ENCODE measurements at places on chromosomes 1 and 21.

GRCh38 chr1:8533124-8533523 lies 215.2 kb downstream of the SLC45A1 start:
- no peak for DNase-seq

DNA sequence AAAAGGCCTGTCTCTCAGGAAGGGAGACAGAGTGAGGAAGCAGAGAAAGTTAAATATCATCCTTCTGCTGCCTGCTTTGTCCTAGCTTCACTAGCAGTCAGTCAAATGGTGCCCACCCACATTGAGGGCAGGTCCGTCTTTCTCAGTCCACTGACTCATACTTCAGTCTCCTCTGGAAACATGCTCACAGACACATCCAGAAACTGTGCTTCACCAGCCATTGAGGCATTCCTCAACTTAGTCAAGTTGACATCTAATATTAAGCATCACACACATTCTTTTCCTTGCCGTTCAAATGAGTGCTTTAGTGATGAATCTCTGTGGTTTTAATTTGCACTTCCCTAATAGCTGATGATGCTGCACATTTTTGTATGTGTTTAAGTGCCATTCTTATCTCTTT lies 777.8 kb upstream of the PRMT6 start:
- no peak for DNase-seq

GRCh38 chr1:109630898-109631512 lies 11.4 kb downstream of the AMPD2 start:
- DNase-seq: no peak

DNA sequence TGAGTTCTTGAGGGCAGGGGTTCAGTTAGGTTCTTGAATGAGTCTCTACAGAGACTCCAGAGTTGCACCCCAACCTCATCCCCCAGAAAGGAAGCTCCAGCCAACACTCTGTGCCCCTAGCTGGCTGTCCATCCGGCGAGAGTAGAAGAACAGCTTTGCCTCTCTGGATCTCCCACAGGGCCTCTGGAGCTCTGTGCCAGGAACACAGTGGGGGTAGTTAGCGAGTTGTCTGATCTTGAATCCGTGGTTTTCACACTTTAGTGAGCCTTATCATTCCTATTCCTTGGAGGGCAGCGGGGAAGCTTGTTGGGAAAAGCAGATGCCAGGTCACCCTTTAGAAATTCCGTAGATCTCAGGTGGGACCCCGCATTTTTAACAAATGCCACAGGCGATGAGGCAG lies 45.0 kb downstream of the STUM start:
- DNase-seq: no peak

DNA sequence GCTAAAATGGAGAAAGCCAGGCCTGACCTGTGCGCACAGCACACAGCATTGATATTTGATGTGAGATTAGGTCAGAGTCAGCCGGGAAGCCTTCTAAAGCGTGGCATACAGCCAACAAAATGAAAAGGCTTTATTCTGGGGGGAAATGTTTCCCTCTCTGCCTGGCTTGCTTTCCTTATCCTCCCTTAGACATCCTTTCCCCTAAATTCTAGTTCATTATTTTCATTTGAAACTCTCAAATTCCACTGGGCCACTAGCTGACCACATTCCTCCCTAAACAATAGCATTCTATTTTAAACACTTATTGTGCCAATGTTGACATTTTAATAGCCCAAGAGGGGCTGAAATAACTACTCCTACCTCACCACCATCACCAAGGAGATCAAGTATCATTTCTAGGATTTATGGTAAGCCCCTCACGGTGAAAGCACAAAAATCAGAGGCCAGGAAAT lies 49.4 kb downstream of the LEPR start:
- no peak for DNase-seq

GRCh38 chr1:74427681-74428080 lies 84.7 kb downstream of the LRRC53 start:
- no peak for DNase-seq

DNA sequence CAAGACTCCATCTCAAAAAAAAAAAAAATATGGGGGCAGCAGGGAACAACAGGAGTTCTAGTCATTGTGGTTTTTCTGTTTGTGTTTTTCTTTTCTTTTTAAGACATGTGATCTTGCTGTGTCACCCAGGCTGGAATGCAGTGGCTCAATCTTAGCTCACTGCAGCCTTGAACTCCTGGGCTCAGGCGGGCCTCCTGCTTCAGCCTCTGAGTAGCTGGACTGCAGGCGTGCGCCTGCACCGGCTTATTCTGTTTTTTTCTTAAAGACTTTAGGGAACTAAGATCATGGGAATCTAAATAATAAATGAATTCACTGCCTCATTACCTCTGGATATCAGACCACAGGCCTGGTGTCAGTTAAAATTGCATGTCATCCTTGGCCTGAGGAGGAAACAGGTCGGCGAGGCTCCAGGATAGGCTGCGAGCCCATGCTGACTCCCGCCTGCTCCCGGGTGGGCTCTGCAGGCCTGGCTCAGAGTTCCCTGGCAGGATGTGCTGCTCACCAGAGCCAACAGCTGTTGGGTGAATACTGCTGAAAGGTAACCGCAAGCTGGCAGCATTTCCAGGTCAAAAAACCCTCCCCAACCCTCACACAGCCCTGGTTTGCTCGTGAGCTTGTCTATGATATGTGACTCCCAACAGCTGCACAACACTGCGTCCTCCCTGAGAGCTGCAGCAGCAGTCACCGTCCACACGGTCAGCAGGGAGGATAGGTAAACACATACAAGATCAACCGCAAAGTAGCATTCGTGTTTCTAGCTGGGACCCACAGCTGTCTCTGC lies 58.1 kb downstream of the SCCPDH start:
- DNase-seq: no peak

GRCh38 chr1:119086830-119087229 lies 53.6 kb downstream of the WARS2 start:
- no peak for DNase-seq

GRCh38 chr1:63981408-63981773 lies 207.6 kb downstream of the ROR1 start:
- DNase-seq: no peak

DNA sequence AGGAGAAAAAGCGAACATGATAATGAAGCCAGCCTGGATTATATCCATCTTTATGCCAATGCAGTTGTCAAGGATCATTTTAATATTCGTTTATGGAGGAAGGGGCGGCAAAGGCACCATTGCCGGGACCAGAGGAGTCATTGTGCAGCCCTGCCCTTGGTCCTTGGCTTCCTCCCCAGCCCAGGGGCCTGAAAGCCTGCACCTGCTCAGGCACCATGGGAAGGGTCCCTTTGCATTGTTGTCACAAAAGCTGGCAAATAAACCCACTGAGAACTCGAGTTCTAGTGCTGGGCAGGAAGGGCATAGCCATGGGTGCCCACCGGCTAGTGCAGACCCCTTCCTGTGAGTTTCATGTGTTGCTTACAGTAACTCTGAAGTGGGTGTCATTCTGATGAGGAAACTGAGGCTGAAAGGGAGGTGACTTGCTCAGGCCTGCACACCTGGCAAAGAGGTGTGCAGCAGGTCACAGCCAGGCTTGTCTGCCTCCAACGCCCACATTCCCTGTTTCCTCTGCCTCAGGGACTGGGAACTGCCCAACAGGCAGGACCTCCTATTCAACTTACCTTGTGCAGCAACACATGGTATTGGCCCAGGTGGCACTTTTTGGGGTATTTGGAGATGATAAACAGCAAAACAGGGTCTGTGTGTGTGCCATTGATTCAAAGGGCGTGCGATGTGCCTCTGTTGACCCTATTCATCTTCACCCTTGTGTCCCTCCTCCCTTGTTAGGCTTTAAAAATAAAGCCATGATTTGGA lies 84.6 kb downstream of the MAN1C1 start:
- DNase-seq: no peak

DNA sequence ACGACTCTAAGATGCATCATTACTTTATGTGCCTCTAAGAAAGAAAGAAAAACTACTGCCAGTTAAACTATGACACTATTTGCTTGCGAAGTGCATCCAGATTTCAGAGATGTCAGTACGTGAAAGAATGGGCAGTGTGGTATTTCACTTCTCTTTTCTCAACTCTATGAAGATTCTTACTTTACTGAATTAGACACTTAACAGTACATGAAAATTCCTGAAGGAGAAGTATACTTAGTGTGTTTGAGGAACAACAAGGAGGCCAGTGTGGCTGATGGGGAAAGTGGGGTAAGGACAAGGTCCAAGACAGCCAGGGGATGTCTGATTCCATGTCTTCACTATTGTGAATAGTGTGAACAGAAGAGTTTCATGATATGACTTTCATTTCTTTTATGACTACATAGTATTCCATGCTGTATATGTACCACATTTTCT lies 53.9 kb upstream of the HSD17B7 start:
- DNase-seq: no peak

- no peak for DNase-seq
Observed at GRCh38 chr1:11654137-11654938, at the start of the genes FBXO2 and FBXO44. Gene FBXO2, minus strand, starts transcription at chr1:11654429. Its CDS starts 89 bp downstream, at chr1:11654340. Gene FBXO44, plus strand, starts transcription at chr1:11654877. Its CDS starts 959 bp downstream, at chr1:11655836.

DNA sequence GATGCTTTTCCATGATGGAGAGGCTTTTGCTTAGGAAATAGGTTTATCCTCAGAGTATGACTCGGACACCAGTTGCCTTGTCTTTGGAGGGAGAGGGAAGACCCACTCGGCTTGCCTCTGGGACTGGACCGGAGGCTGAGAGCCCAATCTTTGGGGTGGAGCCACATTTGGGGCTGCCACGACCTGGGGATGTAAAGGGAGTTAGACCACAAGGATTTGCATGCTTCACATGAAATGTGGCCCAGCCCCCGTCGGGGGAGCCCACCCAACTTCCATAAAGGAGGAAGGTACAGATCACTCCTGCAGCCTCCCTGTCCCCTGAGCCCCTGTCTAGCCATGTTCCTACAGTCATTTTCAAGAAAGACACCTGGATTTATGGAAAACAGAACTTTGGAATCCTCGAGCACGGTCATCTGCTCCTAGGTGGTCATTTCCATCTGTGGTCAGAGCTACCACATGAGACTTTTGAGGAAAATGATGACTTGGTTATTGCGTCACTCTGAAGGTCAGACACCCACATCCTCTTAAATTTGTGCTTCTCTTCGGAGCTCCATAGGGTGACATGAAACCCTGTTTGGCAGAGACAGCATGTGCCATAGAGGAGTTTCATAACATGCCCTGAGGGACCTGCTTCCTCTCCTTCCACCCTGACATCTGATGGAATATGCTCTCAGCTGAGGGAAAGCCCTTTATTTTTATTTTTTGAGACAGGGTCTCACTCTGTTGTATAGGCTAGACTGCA lies 99.4 kb upstream of the SLC45A1 start:
- DNase-seq: no peak

DNA sequence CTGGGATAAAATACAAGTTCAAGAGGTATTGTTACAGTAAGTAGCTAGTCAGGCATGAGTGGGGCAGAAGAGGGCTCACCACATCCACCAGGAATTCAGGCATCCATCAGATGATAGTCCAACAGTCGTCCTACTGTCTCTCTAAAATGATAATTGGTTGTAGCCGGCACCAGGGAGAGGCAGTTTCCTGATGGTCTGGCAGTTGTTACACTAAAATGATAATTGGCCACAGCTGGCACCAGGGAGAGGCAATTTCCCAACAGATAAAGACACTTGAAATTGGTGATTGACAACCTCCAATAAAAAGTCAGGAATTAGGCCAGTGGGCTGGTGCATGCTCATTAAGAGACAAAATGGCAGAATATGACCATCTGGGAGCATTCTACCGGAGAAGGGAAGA lies 545.8 kb downstream of the AMY1C start:
- DNase-seq: no peak

- DNase-seq: no peak
Observed at GRCh38 chr1:111225717-111226400, 1.7 kb upstream of the CHI3L2 start.

DNA sequence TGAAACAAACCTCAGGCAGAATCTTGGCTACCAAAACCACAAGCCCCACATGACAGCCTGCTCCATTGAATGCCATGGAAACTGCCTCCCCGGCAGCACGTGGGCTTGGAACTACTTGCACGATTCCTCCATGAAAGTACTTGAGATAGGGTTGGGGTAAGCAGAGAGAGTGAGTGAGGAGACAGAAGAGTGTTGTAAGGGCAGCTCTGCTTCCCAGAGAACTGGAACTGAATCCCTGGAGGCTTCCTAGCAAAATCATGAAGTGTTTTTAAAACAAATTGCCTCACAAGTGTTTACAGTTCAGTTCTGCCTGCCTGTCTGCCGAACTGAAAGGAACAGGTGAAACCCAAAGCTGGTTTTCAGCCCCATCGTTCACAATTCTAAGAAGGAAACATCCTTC lies 35.3 kb upstream of the DNASE2B start:
- no peak for DNase-seq

DNA sequence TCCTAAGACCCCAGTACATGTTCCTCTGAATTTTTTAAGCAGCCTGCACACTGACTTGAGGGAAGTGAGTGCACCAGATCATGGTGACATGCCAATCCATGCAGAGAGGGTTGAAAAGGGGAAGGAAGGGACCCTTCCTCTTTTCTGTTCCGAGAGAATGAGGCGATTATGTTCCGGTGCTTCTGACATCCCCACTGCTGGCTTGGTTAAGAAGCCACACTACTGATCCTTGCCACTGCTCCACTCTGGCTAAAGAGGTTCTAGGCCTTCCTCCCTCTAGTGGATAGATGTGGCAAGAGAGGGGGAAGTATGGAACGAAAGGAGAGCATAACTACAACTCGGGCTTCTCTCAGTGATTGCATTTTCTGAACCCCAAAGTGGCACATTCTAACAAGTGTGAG lies 1.8 kb upstream of the CYB5R1 start:
- DNase-seq: no peak

DNA sequence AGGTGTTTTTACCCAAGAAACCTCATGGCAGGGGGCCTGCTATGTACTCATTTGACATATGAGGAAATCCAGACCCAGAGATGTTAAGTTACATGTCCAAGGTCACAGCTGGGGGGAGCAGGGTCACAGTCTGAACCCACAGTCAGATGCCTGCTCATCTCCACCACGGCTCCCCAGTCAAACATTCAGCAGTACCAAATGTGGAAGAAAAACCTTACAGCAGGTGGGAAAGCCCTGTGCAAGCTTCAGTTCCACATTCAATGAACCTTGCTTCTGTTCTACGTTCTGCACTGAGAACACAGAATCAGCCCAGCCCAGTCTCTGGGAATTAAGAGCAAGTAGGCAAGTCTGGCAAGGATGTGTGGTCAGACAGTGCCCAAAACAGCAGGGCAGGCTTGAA lies 35.2 kb downstream of the LRP8 start:
- DNase-seq: no peak

DNA sequence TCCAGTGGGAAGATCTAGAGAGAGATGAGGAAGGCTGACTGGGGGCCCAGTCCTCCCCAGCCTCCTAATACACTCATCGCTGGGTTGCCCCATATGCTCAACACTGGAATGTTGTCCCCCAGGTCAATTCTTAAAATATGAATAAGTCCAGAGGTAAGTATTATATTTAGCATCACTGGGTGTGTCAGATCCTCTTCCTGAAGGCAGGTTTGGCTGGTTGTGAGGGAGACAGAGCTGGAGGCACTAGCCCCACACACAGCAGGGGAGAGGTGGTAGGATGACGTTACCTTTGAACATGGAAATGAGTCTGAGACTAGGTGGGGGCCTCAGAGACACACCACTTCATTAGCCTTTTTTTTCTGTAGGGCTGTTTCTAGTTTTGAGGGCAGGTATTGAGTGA lies 42.6 kb downstream of the SLC44A3 start:
- DNase-seq: no peak

- no peak for DNase-seq
Observed at GRCh38 chr1:100536031-100536430, 1.9 kb upstream of the GPR88 start.

GRCh38 chr1:32877211-32878110 lies 6.7 kb upstream of the FNDC5 start:
- DNase-seq: no peak

GRCh38 chr1:229349463-229350385 lies 6.9 kb upstream of the CCSAP start:
- DNase-seq: no peak

- peak; percentile 50 for DNase-seq
Observed at GRCh38 chr1:24319312-24319863, at the start of gene GRHL3. Gene GRHL3, plus strand, starts transcription at chr1:24319357. Its CDS starts 195 bp downstream, at chr1:24319552.
